ENCODE measurements at places on chromosomes 12 and 14. TPM values are rescaled to one million over a fixed set of nuclear protein-coding genes. Genes with fewer than 3 reads are reported as not detected.

The KRT2 gene
- not detected for total RNA-seq

The AMN gene
- total RNA-seq: 0.23 TPM

The SERPINA6 gene
- total RNA-seq: not detected

The ART4 gene
- total RNA-seq: not detected

The TWF1 gene
- 17.4 TPM for total RNA-seq

The ARMH4 gene
- not detected for total RNA-seq

The CALCOCO1 gene
- total RNA-seq: 17.1 TPM

The USP44 gene
- total RNA-seq: 5.3 TPM

The POU6F1 gene
- 12.9 TPM for total RNA-seq

The VAMP1 gene
- 34.5 TPM for total RNA-seq

The RDH11 gene
- 75.6 TPM for total RNA-seq

The PTPRR gene
- total RNA-seq: not detected

The BMP4 gene
- total RNA-seq: not detected

The SENP1 gene
- total RNA-seq: 44.4 TPM
